ENCODE measurements at places on chromosomes 13 and 19. TPM values are rescaled to one million over a fixed set of nuclear protein-coding genes. Genes with fewer than 3 reads are reported as not detected.

IER2 gene
- total RNA-seq: 164 TPM

VAV1 gene
- total RNA-seq: 54.9 TPM

SMAD9 gene
- total RNA-seq: 23.3 TPM

DNA sequence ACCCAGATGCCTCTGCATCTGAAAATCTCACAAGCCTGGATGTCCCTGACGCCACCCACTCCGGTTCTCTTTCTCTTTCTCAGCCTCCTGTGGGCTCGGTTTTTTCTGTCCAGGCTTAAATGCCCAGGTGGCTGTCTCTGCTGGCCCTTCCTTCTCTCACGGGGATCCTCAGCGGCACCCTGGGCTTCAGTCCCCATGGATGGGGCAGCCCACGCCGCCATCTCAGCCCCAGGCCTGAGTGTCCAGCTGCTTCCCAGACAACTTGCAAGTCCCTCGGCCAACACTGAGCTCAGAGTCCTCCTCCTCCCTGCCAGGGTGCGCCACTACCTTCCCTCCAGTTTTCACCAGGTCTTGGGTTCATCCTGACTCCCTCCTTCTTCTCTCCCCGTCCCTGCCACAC is 6.4 kb downstream of the FBN3 start:
- no peak overlapping the region for H3K27ac ChIP-seq
- no peak for DNase-seq
- H3K27me3 ChIP-seq: peaks cover 2% of the 10 kb centered on the region
- no peaks in the 10 kb centered on the region for H3K4me1 ChIP-seq

DNA sequence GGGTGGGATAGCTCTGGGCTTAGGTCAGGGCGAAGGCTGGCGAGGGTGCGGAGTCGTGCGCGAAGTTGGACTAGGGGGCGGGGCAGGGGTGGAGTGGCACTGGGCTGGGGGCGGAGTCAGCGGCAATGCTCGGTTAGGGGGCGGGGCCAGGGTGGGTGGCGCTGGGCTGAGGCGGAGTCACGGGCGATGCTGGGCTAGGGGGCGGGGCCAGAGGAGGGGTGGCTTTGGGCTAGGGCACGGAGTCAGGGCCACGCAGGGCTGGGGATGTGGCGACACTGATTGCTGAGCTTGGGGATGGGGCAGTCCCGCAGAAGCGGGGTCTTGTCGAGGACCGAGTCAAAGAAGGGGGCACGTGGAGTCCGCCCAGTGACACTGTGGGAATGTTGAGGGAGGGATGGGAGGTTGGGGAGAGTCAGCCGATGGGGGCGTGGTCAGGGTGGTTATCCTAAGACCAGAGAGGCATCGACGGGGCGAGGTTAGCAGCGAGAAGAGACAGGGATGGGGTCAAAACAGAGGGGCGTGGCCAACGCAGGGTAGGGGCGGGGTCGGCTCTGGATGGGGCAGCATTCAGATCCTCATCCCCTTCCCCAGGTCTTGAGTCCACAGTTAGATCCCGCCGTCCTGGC is 8.7 kb downstream of the HOMER3 start:
- H3K27me3 ChIP-seq: no peaks in the 10 kb centered on the region
- no peak overlapping the region for H3K27ac ChIP-seq
- no peaks in the 10 kb centered on the region for H3K4me1 ChIP-seq
- no peak overlapping the region for H3K4me3 ChIP-seq
- DNase-seq: peak; percentile 66

- no peaks in the 10 kb centered on the region for H3K27me3 ChIP-seq
- H3K4me1 ChIP-seq: no peaks in the 10 kb centered on the region
- DNase-seq: no peak
- no peak overlapping the region for H3K4me3 ChIP-seq
- H3K27ac ChIP-seq: no peak overlapping the region
- no peaks in the 10 kb centered on the region for H3K36me3 ChIP-seq
Measured at GRCh38 chr13:79502859-79503468, 22.0 kb downstream of the NDFIP2 start.

GRCh38 chr13:36088001-36088400 is 43.2 kb downstream of the DCLK1 start:
- no peak for DNase-seq
- no peaks in the 10 kb centered on the region for H3K36me3 ChIP-seq
- peaks cover 5% of the 10 kb centered on the region for H3K4me1 ChIP-seq
- no peaks in the 10 kb centered on the region for H3K27me3 ChIP-seq
- H3K27ac ChIP-seq: no peak overlapping the region
- H3K4me3 ChIP-seq: no peak overlapping the region

DNA sequence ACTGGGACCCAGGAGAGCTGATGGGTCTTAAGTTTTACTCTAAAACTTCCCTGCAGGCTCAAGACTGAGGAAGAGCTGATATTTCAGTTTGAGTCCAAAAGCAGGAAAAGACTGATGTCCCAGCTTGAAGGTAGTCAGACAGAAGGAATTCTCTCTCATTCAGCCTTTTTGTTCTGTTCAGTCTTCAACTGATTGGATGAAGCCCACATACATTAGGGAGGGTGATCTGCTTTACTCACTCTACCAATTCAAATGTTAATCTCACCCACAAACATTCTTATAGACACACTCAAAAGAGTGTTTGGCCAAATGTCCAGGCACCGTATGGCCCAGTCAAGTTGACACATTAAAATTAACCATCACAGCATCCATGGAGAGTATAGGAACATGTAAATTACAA is 173.5 kb downstream of the KCNRG start:
- no peaks in the 10 kb centered on the region for H3K27me3 ChIP-seq
- no peak for DNase-seq
- H3K27ac ChIP-seq: no peak overlapping the region
- no peaks in the 10 kb centered on the region for H3K36me3 ChIP-seq

DNA sequence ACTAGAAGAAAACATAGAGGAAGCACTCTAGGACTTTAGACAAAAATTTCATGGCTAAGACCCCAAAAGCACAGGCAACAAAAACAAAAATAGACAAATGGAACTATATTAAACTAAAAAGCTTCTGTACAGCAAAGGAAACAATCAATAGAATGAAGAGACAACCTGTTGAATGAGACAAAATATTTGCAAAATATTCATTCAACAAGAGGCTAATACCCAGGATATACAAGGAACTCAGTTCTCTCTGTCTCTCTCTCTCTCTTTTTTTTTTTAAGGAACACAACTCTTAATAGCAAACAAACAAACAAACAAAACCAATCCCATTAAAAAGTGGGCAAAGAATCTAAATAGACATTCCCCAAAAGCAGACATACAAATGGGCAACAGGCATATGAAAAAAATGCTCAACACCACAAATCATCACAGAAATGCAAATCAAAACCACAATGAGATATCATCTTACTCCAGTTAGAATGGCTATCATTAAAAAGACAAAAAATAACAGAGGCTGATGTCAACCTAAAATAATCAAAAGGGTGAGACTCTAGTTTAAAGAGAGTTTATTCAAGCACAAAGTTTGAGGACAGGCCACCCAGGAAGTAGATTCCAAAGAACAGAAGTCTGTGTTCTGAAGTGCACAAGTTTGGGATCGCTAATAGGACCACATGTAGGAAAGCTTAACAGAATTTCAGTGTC is 27.1 kb upstream of the SLC7A9 start:
- no peak for DNase-seq
- H3K27me3 ChIP-seq: no peaks in the 10 kb centered on the region
- no peak overlapping the region for H3K27ac ChIP-seq
- no peak overlapping the region for H3K4me3 ChIP-seq
- no peaks in the 10 kb centered on the region for H3K36me3 ChIP-seq

- no peak for DNase-seq
- no peak overlapping the region for H3K4me3 ChIP-seq
- H3K27ac ChIP-seq: no peak overlapping the region
- no peaks in the 10 kb centered on the region for H3K4me1 ChIP-seq
- no peaks in the 10 kb centered on the region for H3K36me3 ChIP-seq
Measured at GRCh38 chr13:56349866-56350265, 790.9 kb upstream of the PRR20A start.

DNA sequence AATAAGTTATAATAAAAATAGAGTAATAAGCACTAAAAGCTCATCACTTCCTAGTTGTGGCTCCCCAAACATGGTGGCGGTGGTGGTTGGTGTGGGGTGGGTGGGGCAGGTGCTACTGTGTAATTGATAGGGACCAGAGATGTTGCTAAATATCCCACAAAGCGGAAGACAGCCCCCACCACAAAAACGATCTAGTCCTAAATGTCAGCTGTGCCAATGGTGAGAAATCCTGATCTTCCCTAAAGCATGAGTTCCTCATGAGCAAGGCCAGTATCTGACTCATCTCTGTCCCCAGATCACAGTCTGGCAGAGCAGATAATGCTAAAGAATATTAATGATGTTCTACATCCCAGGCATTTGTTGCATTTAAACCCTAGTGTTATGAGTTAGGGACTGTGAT is 1.9 kb upstream of the EDDM13 start:
- H3K27ac ChIP-seq: no peak overlapping the region
- no peak overlapping the region for H3K4me3 ChIP-seq
- H3K27me3 ChIP-seq: no peaks in the 10 kb centered on the region
- H3K36me3 ChIP-seq: no peaks in the 10 kb centered on the region

DNA sequence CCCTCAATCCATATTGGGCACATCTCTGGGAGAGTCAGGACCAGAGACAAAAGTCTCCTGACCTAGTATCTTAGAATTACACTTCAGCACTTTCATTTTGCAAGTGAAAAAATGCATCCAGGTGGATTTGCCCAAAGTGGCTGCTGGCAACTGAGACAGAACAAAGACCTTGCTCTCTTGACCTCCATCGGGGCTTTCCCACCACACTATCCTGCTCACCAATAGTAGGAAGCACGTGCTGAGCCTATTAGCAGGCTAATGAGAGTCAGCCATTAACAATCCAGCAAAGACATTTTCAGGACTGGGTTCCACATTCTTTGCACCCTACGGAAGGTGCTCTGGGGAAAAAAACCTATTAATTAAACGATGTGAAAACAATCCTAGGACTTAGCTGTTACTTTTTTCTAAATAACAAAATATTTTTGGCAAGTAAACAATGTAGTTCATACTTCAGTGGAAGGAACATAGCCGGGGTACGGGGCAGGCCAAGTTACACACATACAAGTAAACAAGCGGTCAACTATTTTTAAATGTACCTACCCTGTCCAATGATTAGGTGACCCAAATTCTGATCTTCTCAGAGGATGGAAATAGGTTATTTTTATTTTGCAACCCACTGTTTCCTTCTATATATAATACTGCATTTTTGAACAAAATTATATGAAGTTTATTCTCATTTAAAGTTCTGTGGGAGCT is 78.6 kb downstream of the CDADC1 start:
- no peak overlapping the region for H3K4me3 ChIP-seq
